ENCODE measurements at places on chromosomes 3 and 15.

DNA sequence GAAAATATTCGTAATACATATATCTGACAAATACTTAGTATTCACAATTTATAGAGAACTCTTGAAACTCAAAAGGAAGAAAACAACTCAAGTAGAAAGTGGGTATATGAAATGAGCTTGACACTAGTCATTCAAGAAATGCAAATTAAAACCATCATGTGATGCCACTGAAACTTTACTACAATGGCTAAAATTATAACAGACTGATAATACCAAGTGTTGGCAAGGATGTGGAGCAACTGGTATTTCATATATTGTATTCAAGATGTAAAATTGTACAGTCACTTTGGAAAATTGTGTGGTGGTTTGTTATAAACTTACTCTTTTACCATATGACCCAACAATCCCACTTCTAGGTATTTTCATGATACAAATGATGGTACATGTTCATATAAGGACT lies 68.7 kb upstream of the AGTR1 start:
- no peak for DNase-seq

DNA sequence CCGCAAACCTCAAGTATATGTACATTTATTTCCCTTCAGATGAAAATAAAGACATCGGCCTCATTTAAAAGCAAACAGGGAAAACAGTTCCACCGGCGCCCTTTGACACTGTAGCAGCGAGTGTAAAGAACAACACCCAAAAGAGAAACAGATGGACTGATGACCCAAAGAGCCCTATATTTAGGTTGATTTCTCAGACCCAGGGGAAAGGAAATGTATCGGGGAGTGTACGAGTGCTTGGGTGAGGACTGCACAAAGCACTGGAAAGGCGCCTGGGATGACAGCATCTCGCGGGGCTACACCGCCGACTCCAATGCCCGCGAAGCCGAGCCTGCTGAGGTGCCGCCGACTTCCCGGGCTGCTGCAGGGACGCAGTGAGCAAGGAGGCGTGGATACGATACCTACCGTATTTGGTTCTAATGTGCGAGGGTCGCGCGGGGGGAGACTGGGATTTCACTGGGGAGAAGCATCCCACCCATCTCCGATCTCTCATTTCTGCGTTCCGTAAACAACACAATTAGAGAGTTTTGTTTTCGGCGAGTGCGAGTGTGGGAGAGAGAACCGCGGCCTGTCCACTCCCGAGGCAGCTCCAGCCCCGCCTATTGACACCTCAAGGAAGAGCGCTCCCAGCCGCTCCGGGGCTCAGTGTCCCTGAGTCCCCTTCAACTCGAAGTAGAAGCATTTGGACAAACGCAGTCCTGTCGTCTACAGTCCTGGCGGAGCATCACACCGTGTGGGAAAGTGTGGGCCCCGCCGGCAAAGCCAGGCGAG lies 2.0 kb downstream of the MECOM start:
- no peak for DNase-seq

GRCh38 chr3:125662675-125663074 lies 67.4 kb upstream of the OSBPL11 start:
- no peak for DNase-seq

DNA sequence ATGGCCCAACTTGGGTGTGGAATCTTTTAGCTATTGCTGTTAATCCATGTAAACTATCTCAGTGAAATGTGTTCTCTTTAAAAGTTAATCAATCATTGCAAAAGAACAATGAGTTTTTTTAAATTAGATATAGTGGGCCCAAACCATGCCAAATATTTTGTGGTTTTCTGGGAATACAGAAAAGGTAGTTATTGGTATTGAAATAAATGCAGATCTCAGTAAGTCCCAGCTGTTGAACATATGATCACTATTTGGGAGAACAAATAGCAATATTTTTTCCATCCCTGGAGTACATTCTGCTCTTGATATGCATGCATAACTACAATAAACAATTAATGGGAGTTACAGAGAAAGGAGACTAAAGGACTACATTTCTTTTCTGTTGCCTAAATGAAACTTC lies 36.0 kb upstream of the LEKR1 start:
- no peak for DNase-seq

GRCh38 chr3:197835509-197835908 lies 44.5 kb downstream of the LRCH3 start:
- DNase-seq = no peak

DNA sequence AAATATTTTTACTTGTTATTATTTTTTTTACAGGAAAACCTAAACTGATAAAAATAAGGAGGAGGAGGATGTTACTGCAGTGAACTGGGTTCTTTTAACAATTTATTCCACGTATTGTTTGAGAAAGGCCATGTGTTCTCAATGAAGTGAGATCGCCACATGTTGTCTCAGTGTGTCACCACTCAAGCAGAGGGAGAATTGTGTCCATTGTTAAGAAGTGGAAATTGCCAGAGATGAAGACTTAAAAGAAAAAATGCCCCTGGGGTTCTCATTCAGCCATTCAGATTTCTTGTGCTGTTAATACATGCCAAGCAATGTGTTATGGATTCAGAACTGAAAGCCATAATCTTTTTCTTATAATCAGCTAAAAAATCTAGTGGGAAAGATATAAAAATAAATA lies 297.1 kb downstream of the NSUN3 start:
- DNase-seq = peak; percentile 15

DNA sequence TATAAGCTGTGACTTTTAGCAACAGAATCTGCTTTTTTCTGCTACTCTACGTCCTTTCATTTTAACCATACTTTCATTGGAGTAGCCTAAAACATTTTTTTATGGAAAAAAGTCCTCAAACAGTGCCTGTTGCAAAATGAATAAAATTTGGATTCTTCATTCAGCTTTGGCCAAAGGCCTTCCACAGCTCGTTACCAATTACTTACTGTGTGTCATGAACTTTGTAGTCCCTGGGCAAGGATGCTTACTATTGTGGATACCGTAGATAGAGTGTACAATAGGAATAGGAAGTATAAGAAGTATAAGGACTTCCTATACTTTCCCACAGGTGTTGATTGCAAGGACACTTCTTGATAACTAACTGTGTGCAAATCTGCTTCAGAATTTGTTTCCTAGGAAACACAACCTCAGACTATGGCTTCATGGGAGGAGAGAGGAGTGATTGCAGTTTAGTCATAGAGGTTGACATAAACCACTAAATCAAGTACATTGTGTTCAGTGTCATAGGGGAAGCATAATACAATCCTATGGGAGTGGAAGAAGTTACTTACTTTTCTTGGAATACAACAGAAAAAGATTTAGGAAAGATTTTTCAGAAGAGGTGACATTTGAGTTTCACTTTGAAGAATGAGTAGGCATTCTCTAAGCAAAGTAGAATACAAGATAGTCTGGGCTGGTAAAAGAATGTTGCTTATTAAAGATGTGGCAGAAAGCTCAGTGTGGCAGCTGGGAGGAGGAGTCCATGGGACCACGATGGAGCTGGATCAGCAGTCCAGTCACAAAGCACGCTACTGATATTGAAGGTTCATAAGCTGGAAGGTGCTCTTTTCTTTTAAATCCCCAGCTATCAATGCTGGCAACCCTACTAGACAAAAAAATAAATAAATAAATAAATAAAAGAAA lies 309.7 kb upstream of the TPRG1 start:
- DNase-seq = no peak

DNA sequence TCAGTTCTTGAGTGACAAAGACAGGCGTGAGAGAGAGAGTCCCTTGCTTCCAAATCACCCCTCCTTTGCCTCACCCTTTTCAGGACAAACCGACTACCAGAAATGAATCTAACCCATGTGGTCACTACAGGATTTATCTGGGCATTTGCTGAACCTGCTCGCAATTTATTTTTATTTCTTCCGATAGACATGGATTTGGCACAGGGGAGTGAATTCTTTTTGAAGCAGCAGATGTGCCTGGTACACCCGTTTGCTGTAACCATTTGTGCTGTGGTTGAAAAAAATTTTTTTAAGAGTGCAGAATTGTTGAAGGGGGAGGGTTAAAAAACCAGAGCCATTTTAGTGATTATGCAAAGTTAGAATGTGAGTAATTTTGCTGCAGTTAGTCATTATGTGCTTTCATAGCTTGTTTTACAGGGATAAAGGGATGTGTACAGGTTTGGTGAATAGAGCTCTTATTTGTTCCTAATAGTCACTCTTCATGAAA lies 442.0 kb downstream of the LPP start:
- DNase-seq = no peak

- DNase-seq = peak; percentile 58
Observed at GRCh38 chr3:99499235-99500158, 138.9 kb upstream of the COL8A1 start.

DNA sequence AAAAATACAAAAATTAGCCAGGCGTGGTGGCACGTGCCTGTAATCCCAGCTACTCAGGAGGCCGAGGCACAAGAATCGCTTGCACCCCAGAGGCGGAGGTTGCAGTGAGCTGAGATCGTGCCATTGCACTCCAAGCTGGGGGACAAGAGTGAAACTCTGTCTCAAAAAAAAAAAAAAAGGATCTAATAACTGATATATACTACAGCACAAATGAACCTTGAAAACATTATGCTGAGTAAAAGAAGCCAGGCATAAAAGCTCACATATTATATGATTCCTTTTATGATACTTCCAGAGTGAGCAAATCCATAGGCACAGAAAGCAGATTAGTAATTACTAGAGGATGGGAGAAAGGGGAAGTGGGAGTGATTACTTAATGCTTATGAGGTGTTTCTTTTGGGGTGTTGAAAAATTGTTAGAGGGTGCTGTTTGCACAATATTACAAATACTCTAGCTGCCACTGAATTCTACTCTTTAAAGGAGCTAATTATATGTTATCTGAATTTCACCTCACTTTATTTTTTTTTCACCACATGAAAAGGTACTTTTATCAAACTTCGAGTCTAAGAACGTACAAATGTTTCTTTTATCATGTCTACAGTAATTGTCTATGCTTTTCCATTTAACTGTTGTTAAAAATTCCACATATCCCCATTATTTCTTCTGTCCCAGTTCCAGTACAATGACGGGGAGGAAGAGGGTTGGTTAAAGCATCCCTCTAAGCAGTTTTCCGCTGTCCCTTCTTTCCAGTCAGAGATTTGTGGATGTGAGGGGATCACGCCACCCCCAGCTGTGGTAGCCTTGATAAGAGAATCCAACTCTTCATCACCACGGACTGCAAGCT lies 77.7 kb upstream of the FAM174B start:
- no peak for DNase-seq

- no peak for DNase-seq
Observed at GRCh38 chr3:50241163-50241562, 5.2 kb downstream of the GNAI2 start.
